ENCODE measurements at places on chromosomes 6 and 20. TPM values are rescaled to one million over a fixed set of nuclear protein-coding genes. Genes with fewer than 3 reads are reported as not detected.

Gene DPPA5
- total RNA-seq, result not detected

Gene DLL1
- total RNA-seq, result 11.7 TPM

Gene LHFPL5
- total RNA-seq, result not detected

DNA sequence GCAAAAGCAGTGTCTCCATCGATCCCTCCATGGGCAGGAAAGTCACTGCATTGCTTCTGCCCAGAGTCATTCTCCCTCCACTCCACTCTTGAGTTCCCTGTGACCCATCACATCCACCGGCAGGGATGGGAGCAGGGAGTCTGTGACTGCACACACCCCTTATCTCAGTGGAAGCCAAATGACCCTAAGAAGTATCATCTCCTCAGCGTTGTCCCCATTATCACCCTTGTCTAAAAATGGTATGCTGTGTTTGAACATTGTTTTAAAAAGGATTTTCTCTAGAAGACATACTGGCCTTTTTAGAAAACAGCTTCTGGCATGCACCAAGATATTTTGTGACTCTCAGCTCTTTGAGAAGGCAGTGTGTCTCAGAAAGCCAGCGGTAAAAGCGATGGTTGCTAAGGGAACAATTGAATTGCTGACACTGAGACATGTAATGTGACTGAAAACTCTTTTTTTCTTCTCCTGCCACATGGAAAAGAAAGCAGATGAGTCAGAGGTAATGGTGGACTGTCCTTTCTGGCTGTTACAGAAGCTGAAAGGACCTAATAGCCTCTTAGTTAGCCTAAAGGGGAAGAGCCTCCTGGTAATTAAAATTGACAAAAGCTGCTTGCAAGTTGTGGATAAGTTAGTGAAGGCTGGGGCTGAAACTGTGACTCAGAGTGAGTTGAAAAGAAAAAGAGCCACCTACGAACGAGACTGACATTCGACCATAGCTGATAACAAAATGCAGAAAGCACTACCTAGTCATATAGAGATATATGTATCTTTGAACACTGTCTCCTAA lies 120.5 kb downstream of the MAP3K7 start:
- H3K4me1 ChIP-seq, result peaks cover 22% of the 10 kb centered on the region
- H3K27me3 ChIP-seq, result no peaks in the 10 kb centered on the region
- no peaks in the 10 kb centered on the region for H3K36me3 ChIP-seq

DNA sequence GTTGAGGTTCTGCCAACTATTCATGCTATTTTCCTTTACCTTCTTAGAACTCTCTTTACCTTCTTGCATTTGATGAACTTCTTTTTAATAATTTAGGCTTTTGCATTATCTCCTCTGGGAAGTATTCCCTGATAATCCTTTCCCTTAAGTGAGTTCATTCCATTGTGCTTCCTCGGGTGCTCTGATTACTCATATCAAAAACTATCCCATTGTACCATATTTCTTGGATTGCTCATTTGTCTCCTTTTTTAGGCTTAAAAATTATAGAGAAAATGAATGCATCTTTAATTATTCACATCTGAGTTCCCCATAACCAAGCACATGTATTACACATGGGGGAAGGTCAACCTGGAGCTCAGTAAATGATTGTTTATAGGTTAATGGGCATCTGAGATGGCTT lies 2.5 kb downstream of the CALHM4 start:
- DNase-seq, result no peak
- no peak overlapping the region for H3K27ac ChIP-seq
- H3K4me3 ChIP-seq, result no peak overlapping the region
- H3K27me3 ChIP-seq, result peaks cover 3% of the 10 kb centered on the region
- no peaks in the 10 kb centered on the region for H3K36me3 ChIP-seq

DNA sequence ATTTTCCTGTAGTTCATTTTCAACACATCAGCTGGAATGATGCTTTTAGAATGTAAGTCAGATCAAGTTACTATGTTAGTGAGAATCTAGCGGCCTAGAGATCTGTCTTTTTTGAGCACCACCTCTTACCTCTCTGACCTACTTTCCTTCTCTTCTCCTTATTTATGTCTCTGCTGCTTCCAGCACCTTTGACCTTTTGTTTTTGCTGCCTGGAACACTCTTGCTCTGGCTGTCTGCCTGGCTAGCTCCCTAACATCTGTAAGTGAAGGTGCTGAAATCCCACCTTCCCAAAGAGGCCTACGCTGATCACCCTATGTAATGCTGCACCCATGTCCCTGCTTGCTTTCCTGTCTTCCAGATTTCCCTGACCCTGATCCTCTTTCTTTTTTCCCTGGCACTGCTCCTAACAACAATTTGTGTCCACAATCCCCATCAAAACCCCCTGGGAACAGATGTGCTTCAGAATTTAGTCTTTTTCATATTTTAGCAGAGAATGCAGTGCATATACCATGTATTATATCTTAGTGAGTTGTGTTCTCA lies 87.8 kb downstream of the RFPL4B start:
- no peaks in the 10 kb centered on the region for H3K36me3 ChIP-seq
- peaks cover 19% of the 10 kb centered on the region for H3K4me1 ChIP-seq
- H3K27ac ChIP-seq, result no peak overlapping the region

GRCh38 chr6:56906752-56907151 lies 48.2 kb upstream of the BEND6 start:
- H3K36me3 ChIP-seq, result no peaks in the 10 kb centered on the region
- no peak overlapping the region for H3K27ac ChIP-seq
- H3K4me1 ChIP-seq, result no peaks in the 10 kb centered on the region
- H3K4me3 ChIP-seq, result no peak overlapping the region

- H3K36me3 ChIP-seq, result no peaks in the 10 kb centered on the region
- no peak overlapping the region for H3K27ac ChIP-seq
- peak; percentile 18 for DNase-seq
- H3K4me1 ChIP-seq, result no peaks in the 10 kb centered on the region
- no peak overlapping the region for H3K4me3 ChIP-seq
Measured at GRCh38 chr6:3529232-3529631, 72.4 kb upstream of the SLC22A23 start.

GRCh38 chr6:154629127-154629526 lies 104.1 kb upstream of the SCAF8 start:
- no peak overlapping the region for H3K4me3 ChIP-seq
- no peak for DNase-seq
- H3K4me1 ChIP-seq, result no peaks in the 10 kb centered on the region
- H3K36me3 ChIP-seq, result no peaks in the 10 kb centered on the region

DNA sequence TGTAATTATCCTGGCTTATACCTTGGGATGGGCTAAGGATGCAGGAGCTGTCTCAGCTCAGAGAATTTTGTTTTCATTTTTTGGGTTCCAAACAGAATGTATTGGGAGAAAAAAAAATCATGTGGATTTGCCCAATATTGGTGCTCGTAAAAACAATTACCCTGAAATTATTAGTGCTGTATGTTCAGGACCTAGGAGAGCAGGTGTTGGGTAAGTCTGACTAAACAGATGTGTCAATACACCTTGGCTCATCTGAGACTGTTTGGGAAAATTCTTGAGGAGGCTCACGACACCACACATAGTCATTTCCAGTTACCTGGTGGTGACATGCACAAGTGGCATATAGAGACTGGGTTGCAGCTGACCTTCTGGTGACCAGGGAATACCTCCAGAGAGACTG lies 802.1 kb upstream of the FLRT3 start:
- no peak overlapping the region for H3K4me3 ChIP-seq
- no peak for DNase-seq
- H3K27me3 ChIP-seq, result no peaks in the 10 kb centered on the region
- no peak overlapping the region for H3K27ac ChIP-seq
- no peaks in the 10 kb centered on the region for H3K36me3 ChIP-seq

GRCh38 chr20:23116311-23117089 lies 30.4 kb upstream of the CD93 start:
- H3K27me3 ChIP-seq, result peaks cover 13% of the 10 kb centered on the region
- no peak overlapping the region for H3K27ac ChIP-seq
- no peak overlapping the region for H3K4me3 ChIP-seq
- no peak for DNase-seq
- H3K36me3 ChIP-seq, result no peaks in the 10 kb centered on the region
- peaks cover 17% of the 10 kb centered on the region for H3K4me1 ChIP-seq

GRCh38 chr6:83429857-83430610 lies 817 bp downstream of the ME1 start:
- DNase-seq, result no peak
- H3K27me3 ChIP-seq, result peaks cover 3% of the 10 kb centered on the region
- peak overlapping the region; percentile 79 for H3K27ac ChIP-seq

DNA sequence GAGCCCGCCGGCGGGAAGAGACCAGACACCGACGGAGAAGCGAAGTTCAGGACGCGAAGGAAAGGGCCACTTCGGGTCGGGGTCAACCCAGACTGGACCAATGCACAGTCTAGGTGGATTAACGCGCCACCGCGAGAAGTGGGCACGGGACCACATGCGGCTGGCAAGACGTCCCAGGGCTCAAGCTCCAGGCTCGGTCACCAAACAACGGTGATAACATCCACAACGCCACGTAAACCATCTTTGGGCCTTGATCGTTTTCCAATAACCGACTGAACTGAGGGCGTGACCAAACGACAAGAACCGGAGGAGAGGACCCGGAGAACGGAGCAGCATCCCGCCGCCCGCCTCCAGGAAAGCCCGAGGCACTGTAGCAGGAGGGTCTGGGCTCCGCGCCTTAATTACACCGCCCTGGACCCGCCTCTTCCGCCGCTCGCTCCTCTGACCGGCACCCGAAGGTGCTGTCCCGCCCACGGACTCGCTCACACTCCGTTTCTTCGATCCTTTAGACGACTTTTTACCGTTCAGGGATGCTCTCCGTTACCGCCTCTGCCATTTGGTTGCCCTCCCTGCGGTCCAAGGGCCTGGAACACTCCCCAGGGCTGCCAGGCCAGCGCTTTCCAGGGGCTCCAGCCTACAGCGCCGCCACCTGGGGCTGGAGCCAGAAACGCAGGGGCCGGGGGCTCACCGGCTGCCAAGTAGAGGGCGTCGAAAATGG lies 44.1 kb downstream of the DPPA5 start:
- peak overlapping the region; percentile 78 for H3K27ac ChIP-seq
- no peak for DNase-seq
- peaks cover 18% of the 10 kb centered on the region for H3K27me3 ChIP-seq
- H3K36me3 ChIP-seq, result peaks cover 3% of the 10 kb centered on the region

GRCh38 chr6:109069746-109070145 lies 24.9 kb downstream of the SESN1 start:
- no peak overlapping the region for H3K4me3 ChIP-seq
- no peaks in the 10 kb centered on the region for H3K27me3 ChIP-seq
- peaks cover 11% of the 10 kb centered on the region for H3K4me1 ChIP-seq
- no peak overlapping the region for H3K27ac ChIP-seq
- DNase-seq, result no peak

- no peaks in the 10 kb centered on the region for H3K36me3 ChIP-seq
- DNase-seq, result no peak
- no peak overlapping the region for H3K27ac ChIP-seq
- peaks cover 7% of the 10 kb centered on the region for H3K4me1 ChIP-seq
- H3K4me3 ChIP-seq, result no peak overlapping the region
- H3K27me3 ChIP-seq, result no peaks in the 10 kb centered on the region
Measured at GRCh38 chr6:136464874-136465273, 85.3 kb downstream of the MAP7 start.

- H3K4me1 ChIP-seq, result peaks cover 6% of the 10 kb centered on the region
- DNase-seq, result no peak
- no peaks in the 10 kb centered on the region for H3K36me3 ChIP-seq
- no peak overlapping the region for H3K27ac ChIP-seq
- H3K27me3 ChIP-seq, result no peaks in the 10 kb centered on the region
- H3K4me3 ChIP-seq, result no peak overlapping the region
Measured at GRCh38 chr6:97438011-97438671, 155.1 kb upstream of the MMS22L start.

- H3K4me3 ChIP-seq, result no peak overlapping the region
- no peak overlapping the region for H3K27ac ChIP-seq
- no peaks in the 10 kb centered on the region for H3K36me3 ChIP-seq
Measured at GRCh38 chr20:64112691-64113443, 5.5 kb upstream of the NPBWR2 start.

GRCh38 chr6:52304983-52305390 lies 20.4 kb upstream of the MCM3 start:
- H3K36me3 ChIP-seq, result no peaks in the 10 kb centered on the region
- H3K27ac ChIP-seq, result peak overlapping the region; percentile 68
- DNase-seq, result no peak
- H3K4me1 ChIP-seq, result peaks cover 29% of the 10 kb centered on the region
- H3K4me3 ChIP-seq, result no peak overlapping the region

DNA sequence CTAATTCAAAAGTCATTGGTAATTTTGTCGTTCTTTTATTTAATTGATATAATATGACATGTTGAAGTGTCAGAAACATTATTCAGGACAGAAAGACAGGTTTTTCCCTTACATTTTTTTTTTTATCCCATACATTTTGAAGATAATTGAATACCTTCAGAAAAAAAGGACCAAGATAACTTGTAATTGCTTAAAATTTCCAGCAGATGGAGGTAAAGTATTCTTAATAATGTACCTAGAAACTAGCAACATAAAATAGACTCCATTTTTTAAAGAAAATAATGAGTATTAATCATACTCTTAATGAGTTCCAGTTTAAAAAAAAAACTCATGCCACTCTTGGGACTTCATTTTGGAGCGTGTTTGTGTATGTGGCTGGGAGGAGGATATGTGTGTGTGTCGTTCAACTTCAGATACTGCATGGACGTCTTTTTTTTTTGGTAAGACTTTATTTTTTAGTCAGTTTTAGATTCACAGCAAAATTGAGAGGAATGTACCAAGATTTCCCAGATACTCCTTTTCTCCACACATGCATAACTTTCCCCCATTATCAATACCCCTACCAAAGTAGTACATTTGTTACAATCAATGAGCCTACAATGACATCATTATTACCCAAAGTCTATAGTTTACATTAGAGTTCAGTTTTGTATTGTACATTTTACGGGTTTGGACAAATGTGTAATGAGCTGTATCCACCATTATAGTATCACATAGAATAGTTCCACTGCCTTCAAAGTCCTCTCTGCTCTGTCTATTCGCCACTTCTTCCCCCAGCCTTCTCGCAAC lies 79.4 kb downstream of the ROS1 start:
- H3K4me3 ChIP-seq, result no peak overlapping the region
- H3K27me3 ChIP-seq, result peaks cover under 1% of the 10 kb centered on the region
- no peak overlapping the region for H3K27ac ChIP-seq

DNA sequence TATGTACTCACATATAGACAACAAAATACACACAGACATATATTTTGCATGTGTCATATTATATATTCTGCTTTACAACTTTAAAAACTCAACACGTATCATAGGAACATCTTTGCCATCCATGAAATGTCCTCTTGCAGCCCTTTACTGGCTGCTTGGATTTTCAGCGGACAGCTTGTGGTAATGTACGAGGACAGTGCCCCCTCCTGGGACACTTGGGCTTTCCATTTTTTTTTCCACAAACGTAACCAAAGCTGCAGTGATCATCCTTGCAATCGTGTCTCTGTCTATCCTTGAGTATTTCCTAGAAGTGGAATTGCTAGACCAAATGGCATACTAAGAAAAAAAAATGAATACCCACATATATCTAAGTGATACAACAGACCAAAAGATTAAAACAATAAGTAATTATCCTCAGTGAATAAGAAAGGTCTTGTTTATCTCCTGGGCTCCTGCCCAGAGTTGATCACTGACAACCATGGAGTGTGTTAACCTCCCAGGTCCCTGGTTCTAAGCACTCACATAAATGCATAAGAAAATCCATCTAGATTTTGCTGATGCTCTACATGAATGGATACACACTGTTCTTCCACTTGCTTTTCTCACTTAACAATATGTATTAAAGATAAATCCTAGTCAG lies 18.1 kb downstream of the BPI start:
- H3K4me1 ChIP-seq, result no peaks in the 10 kb centered on the region
- peaks cover 23% of the 10 kb centered on the region for H3K27me3 ChIP-seq
- H3K4me3 ChIP-seq, result no peak overlapping the region
- no peaks in the 10 kb centered on the region for H3K36me3 ChIP-seq
- no peak overlapping the region for H3K27ac ChIP-seq
- DNase-seq, result no peak

GRCh38 chr6:137840252-137840651 lies 26.8 kb upstream of the TNFAIP3 start:
- H3K27me3 ChIP-seq, result no peaks in the 10 kb centered on the region
- no peak overlapping the region for H3K4me3 ChIP-seq
- no peaks in the 10 kb centered on the region for H3K36me3 ChIP-seq

Data from type B pancreatic cell (in vitro differentiated cells).